ENCODE measurements at places on chromosomes 6 and 20.

GRCh38 chr6:87104667-87105066, 9.8 kb upstream of the CGA start:
- no peak overlapping the region for H3K27ac ChIP-seq
- peaks cover 2% of the 10 kb centered on the region for H3K4me1 ChIP-seq
- H3K4me3 ChIP-seq = no peak overlapping the region
- H3K36me3 ChIP-seq = no peaks in the 10 kb centered on the region
- no peak for DNase-seq
- H3K27me3 ChIP-seq = peaks cover 4% of the 10 kb centered on the region

DNA sequence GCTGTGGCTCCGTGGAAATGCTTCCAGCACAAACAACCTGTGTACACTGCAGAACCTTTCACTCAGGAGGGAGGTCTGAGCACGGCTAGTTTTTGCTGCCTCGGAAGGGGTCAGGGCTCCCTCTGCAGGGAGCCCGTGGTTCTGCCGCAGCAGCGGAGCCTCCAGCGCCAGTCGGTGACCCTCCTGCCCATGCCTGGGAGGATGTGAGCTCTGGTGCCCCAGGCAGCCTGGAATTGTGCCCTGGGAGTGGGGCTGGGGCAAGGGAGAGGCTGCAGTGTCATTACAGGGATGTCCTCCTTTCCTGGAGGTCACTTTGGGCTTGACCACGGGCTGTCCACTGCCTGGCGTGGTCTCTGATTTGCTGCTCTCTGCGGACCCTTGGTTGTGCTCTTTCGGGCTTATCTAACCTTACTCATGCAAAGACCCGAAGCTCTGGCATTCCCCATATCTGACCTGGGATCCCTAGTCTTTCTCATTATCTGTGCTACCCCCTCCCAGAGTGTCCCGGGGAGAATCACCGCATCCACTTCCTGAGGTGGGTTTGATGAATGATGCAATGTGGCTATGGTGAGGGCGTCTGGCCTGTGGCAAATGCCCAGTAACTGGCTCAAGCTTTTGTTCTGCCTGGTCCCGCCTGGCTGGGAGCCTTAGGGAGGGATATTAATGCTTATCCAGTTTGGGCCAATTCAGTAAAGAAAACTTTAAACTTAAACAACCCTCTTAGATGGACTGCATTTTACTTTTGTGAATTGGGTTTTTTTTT, 59.6 kb upstream of the TAGAP start:
- no peaks in the 10 kb centered on the region for H3K27me3 ChIP-seq
- H3K4me3 ChIP-seq = peak overlapping the region; percentile 74
- peaks cover 76% of the 10 kb centered on the region for H3K4me1 ChIP-seq
- DNase-seq = peak; percentile 66

- H3K27me3 ChIP-seq = no peaks in the 10 kb centered on the region
- no peak overlapping the region for H3K4me3 ChIP-seq
- no peaks in the 10 kb centered on the region for H3K36me3 ChIP-seq
- H3K4me1 ChIP-seq = no peaks in the 10 kb centered on the region
- DNase-seq = no peak
- no peak overlapping the region for H3K27ac ChIP-seq
These were observed 14.7 kb upstream of the LAMA4 start for GRCh38 chr6:112269114-112269513.

DNA sequence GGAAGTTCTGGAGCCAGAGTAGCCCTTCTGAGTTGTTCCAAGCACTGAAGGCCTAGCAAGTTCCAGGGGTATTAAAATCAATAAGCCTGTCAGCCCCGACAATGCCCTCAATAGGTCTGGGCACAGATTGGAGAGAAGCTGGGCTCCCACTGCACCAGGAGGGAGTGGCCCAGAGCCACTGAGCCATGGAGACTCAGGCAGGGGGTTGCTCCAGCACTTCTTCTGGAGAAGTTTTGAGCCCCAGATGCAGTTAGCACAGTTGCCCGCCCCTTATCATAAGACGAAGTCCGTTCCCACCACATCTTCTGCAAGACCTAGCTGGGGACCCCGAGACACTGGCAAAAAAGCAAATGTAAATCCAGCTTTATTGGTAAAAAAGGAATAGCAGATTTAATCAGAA, 13.0 kb downstream of the DEFB132 start:
- H3K27ac ChIP-seq = no peak overlapping the region
- H3K4me1 ChIP-seq = peaks cover 8% of the 10 kb centered on the region
- H3K36me3 ChIP-seq = peaks cover 4% of the 10 kb centered on the region
- DNase-seq = no peak

Measured in stimulated activated naive B cell treated with anti-CD40 and anti-IgM and Interleukin-4, amounts not matched to agents 10 μg/mL and 1 μg/mL and 100 μg/mL, for 72 hours (primary cell).